Renal cortical epithelial cell (primary cell): ENCODE measurements at places on chromosomes 11 and 22. TPM values are rescaled to one million over a fixed set of nuclear protein-coding genes. Genes with fewer than 3 reads are reported as not detected.

Gene HBE1
- not detected in 2 replicates for total RNA-seq

Gene INPP5J
- total RNA-seq: 0.87 and 4.0 TPM in 2 replicates

Gene DERL3
- 0.17 and 0.30 TPM in 2 replicates for total RNA-seq

Gene OR8D4
- not detected in 2 replicates for total RNA-seq

Gene PKDREJ
- total RNA-seq: not detected in 2 replicates

Gene GNAZ
- 1.4 and 2.0 TPM in 2 replicates for total RNA-seq

Gene RIBC2
- total RNA-seq: 0.30 TPM in 1 of 2 replicates, not detected in the other

Gene GGTLC2
- not detected in 2 replicates for total RNA-seq

Gene OR4P4
- not detected in 2 replicates for total RNA-seq

Gene PHOX2A
- total RNA-seq: not detected in 2 replicates

Gene SYT12
- total RNA-seq: 0.87 and 10.6 TPM in 2 replicates

Gene ZDHHC13
- total RNA-seq: 28.5 and 63.6 TPM in 2 replicates
